Stimulated activated CD8-positive, alpha-beta memory T cell treated with anti-CD3 and anti-CD28 coated beads, Interleukin-2, amount 100 ng/mL, for 1 hour (primary cell): ENCODE measurements at places on chromosomes 6 and 20.

DNA sequence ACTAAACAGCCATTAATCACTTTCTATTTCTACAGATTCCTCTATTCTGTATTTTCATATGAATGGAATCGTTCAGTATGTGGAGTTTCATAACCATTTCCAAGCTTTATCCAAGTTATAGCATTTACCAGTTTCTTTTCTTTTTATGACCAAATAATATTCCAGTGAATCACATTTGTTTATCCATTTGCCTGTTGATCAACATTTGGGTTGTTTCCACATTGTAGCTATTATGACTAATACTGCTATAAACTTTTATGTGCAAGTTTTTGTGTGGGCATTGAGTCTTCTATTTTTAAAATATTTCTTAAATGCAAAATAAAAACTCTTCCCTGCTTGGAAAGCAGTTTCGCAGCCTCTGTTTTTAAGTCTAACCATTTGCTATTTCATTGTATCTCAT lies 336.4 kb upstream of the OPRM1 start:
- no peak for DNase-seq

DNA sequence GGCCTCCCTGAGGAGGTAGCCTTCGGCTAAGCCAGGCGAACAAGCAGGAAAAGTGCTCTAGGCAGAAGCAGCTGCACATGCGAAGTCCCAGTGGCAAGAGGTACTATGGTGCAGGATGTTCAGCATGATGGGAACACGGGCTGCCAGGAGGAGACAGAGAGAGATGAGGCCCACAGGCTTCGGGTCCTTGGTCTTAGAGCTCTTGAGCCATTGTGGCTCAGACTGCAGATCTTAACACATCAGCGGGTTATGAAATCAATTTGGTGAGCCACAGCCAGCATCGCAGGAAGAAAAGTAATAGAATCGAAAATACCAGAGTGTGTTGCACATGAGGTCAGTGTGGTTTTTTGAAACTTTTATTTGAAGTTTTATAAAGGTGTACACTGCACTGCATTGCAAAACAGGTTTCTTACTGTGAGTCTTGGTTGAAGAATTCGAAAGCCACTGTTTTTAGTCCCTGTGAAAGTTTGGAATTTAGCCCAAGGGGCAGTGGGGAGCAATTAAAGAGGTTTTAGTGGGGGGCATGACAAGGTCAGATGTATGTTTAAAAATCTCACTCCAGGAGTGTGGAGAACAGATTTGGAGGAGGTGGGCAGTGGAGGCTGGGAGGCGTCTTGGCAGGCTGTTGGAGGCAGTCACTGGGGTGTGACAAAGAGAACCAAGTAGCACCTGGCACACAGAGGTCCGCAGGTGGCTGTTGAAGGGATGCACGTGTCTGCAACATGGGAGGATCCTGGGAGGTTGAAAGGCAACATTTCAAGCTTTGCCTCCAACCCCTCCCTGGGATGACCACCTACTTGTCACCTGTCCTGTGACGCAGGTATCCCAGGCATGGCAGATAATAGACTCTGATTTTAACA lies 69.3 kb downstream of the EYA2 start:
- DNase-seq = no peak

- DNase-seq = no peak
Observed at GRCh38 chr6:43246301-43247113, 3.2 kb downstream of the TTBK1 start.

GRCh38 chr6:126015863-126016262 lies 29.5 kb downstream of the TRMT11 start:
- no peak for DNase-seq

- DNase-seq = no peak
Observed at GRCh38 chr6:168455847-168456530, 15.0 kb downstream of the SMOC2 start.

GRCh38 chr6:167839755-167840154 lies 13.0 kb downstream of the AFDN start:
- DNase-seq = no peak

GRCh38 chr6:154878871-154879491 lies 116.1 kb upstream of the TIAM2 start:
- no peak for DNase-seq

- no peak for DNase-seq
Observed at GRCh38 chr6:31615748-31616147, 714 bp downstream of the AIF1 start.

- no peak for DNase-seq
Observed at GRCh38 chr6:155157101-155157500, 106.7 kb upstream of the CLDN20 start.

DNA sequence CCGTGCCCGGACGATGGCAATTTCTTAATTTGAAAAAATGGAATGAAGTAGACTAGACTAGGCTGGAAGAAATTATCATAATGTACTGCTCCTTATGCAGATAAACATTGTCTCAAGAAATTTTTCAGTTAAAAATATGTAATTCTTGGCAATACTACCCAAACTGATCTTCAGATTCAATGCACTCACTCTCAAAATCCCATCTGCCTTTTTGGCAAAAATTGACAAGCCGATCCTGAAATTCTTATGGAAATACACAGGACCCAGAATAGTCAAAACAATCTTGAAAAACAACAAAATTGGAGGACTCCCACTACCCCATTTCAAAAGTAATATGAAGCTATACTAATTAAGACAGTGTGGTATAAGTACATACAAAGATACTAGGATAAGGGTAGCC lies 19.0 kb downstream of the SLC23A2 start:
- DNase-seq = no peak
